Keratinocyte (primary cell): ENCODE measurements at places on chromosomes 7 and 10.
A peak's percentile ranks its signal among the peaks of the same experiment; 100 is the strongest.

DNA sequence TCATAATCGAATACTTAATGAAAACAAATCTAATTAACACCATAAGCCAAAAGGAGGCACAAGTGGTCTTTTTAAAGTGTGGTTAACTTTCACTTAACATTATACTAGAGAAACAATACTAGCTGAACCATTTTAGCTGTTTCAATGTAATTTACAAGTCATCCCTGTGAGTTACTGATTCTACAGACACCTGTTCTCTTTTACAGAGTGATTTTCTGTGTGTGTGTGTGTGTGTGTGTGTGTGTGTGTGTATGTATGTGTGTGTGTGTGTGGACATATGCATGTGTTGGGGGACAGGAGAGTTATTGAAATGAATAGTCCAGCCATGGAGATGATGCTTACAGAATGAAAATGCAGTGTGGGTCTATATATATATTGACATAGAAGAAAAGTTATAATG lies 200.2 kb downstream of the DNAJC1 start:
- H3K27ac ChIP-seq: no peak overlapping the region
- DNase-seq: no peak
- H3K4me3 ChIP-seq: no peak overlapping the region

- H3K36me3 ChIP-seq: no peaks in the 10 kb centered on the region
- no peak overlapping the region for H3K4me3 ChIP-seq
- no peaks in the 10 kb centered on the region for H3K27me3 ChIP-seq
- no peak overlapping the region for H3K27ac ChIP-seq
These were observed 167.2 kb downstream of the CALN1 start for GRCh38 chr7:72244826-72245398.

- no peak overlapping the region for H3K27ac ChIP-seq
- H3K4me3 ChIP-seq: no peak overlapping the region
- H3K27me3 ChIP-seq: no peaks in the 10 kb centered on the region
- H3K4me1 ChIP-seq: no peaks in the 10 kb centered on the region
- H3K36me3 ChIP-seq: no peaks in the 10 kb centered on the region
- no peak for DNase-seq
These were observed 249.7 kb downstream of the PAXIP1 start for GRCh38 chr7:154753226-154753625.

- no peaks in the 10 kb centered on the region for H3K36me3 ChIP-seq
- H3K27ac ChIP-seq: peak overlapping the region; percentile 52
- H3K4me1 ChIP-seq: peaks cover 42% of the 10 kb centered on the region
- peak; percentile 75 for DNase-seq
These were observed 4.4 kb upstream of the ARID5B start for GRCh38 chr10:61896854-61897661.

DNA sequence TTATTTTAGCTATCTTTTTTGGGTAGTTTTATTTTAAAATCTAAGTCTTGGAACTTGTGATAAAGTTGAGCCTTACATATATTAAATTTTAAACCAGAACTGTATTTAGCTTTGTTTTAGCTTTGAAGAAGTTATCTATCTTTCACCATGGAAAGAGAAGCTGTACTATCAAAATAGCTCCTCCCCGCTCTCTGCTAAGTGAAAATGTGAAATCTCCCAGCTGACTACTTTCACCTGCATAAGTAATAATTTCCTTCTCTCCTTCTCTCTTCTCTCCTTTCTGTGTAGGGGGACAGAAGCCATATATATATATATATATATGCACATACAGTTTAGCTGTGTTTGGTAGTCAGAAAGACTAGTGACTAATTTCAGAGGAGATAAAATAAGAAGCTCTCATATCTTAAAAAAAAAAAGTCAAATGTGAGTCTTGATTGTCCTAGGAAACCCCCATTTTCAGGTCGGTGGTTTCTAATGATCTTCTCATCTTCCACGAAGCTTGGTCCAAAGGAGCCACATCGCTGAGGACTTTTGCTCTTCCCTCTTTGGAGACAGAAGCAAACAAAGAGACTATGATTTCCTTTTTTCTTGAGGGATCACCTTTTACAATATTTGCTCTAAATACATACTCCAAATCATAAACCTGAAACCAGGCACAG lies 30.6 kb upstream of the GDI2 start:
- no peaks in the 10 kb centered on the region for H3K27me3 ChIP-seq
- no peaks in the 10 kb centered on the region for H3K36me3 ChIP-seq
- no peak overlapping the region for H3K27ac ChIP-seq
- no peak for DNase-seq

- H3K4me1 ChIP-seq: peaks cover 7% of the 10 kb centered on the region
- H3K27me3 ChIP-seq: peaks cover 47% of the 10 kb centered on the region
- H3K4me3 ChIP-seq: peak overlapping the region; percentile 49
- no peaks in the 10 kb centered on the region for H3K36me3 ChIP-seq
- no peak overlapping the region for H3K27ac ChIP-seq
These were observed 10.2 kb downstream of the EMX2 start for GRCh38 chr10:117552701-117553141.

DNA sequence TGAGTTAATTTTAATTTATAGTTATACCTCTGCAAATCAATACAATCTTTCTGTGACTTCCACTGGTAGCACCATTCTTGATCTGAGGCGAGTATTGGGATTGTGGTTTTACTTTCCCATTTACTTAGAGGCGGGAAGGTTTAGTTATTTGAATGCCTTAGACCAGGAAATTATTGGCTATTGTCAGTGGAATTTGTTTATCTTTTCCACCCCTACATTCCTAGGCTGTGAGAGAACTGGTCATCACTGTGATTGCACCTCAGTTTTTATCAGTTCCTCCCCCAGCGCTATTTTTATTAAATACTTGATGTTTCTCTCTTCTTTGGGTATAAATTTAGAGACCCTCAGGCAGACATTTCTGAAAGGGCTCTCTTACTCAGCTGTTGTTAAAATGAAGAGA lies 29.9 kb downstream of the CDK14 start:
- H3K4me1 ChIP-seq: peaks cover 23% of the 10 kb centered on the region
- no peaks in the 10 kb centered on the region for H3K27me3 ChIP-seq
- no peak for DNase-seq
- H3K36me3 ChIP-seq: no peaks in the 10 kb centered on the region
- no peak overlapping the region for H3K27ac ChIP-seq

- H3K4me3 ChIP-seq: peak overlapping the region; percentile 54
- no peak for DNase-seq
- peak overlapping the region; percentile 82 for H3K27ac ChIP-seq
- H3K4me1 ChIP-seq: peaks cover 39% of the 10 kb centered on the region
These were observed 882 bp downstream of the ZNF282 start for GRCh38 chr7:149196151-149196704.

DNA sequence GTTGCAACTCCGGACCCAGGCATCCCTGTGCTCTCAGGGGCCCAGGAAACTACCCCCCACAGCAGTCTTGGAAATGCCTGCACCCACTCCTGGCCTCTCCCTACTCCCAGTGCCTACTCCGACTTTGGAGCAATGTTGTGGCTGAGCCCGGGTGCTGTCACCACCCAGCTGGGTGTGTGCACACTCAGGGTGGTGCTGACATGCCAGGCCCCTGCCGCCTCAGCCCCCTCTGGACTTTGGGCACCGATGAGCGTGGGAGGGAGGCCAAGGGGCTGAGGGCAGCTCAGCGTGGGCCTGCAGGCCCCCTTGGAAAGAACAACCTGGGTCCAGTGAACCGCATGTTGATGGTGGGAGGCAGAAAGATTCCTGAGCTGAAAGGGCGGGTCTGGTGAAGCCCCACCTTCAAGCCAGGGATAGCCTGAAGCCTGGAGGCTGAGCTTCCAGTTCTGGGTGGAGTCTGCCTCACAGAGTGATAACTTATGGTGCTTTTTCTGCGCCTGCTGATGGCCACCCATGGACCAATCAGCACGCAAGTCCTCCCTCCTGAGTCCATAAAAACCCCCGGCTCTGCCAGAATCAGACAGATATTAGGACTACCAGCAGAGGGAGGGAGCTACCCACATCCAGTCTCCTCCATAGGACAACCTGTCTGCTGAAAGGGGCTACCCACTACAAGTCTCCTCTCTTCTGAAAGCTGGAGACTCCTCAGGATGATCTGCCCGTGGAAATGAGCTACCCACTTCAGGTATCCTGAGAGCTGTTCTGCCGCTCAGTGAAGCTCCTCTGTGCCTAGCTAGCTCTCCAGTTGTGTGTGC lies 380.4 kb upstream of the SORCS1 start:
- H3K27me3 ChIP-seq: no peaks in the 10 kb centered on the region
- no peak for DNase-seq
- H3K4me1 ChIP-seq: peaks cover 18% of the 10 kb centered on the region
- H3K36me3 ChIP-seq: no peaks in the 10 kb centered on the region

GRCh38 chr7:51326656-51327286 lies 10.2 kb upstream of the COBL start:
- H3K36me3 ChIP-seq: no peaks in the 10 kb centered on the region
- H3K4me1 ChIP-seq: peaks cover 14% of the 10 kb centered on the region
- no peak overlapping the region for H3K4me3 ChIP-seq

GRCh38 chr10:49696311-49696710 lies 16.9 kb downstream of the C10orf53 start:
- H3K36me3 ChIP-seq: no peaks in the 10 kb centered on the region
- H3K4me1 ChIP-seq: no peaks in the 10 kb centered on the region
- DNase-seq: no peak
- no peak overlapping the region for H3K27ac ChIP-seq

DNA sequence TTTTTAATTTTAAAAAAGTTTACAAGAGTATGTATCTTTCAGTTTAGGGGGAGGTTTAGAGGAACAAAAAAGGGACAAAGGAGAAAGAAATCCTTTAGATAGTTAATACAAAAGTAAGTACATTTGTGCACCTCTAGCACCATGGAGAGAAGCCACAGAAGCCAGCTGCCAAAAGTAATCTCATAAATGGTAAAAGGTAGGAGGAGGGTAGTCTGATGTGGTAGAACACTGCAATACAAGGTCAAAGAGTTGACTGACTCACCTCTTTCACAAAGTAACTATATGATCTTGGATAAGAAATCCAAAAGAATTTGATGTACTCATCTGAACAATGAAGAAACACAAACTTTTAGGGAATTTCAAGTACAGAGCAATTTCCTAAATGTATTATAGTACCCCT lies 68.1 kb downstream of the CNOT4 start:
- DNase-seq: no peak
- H3K4me3 ChIP-seq: no peak overlapping the region
- H3K36me3 ChIP-seq: no peaks in the 10 kb centered on the region
- peaks cover 3% of the 10 kb centered on the region for H3K4me1 ChIP-seq
- H3K27ac ChIP-seq: no peak overlapping the region
- H3K27me3 ChIP-seq: no peaks in the 10 kb centered on the region
